ENCODE measurements at places on chromosomes 2 and 18.

DNA sequence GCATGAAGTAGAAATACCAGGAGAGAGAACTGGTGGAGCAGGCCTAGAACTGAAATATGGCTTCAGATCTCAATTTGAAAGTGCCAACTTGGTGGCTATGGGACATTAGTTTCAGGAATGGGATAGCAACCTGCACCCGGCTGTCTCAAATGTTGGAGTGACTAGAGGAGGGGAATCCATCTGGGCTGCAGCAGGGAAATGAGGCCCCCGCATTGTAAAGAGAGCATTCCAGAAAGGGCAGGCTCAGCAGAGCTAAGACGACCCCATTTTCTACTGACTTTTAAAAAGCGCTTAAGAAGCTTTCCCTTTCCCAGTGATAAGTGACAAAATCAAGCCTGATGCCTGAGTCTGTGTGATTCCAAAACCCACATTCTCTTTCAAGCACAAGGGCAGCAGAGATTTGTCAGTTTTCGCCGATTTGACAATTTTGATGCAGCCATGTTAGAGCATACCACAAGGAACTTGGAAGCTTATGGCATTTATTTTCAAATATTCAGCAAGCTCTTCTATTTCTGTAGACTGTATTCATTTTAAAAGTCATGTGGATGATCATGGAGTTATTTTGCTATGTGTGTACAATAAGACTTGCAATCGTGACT lies 119.8 kb upstream of the ARHGAP28 start:
- no peak for DNase-seq

DNA sequence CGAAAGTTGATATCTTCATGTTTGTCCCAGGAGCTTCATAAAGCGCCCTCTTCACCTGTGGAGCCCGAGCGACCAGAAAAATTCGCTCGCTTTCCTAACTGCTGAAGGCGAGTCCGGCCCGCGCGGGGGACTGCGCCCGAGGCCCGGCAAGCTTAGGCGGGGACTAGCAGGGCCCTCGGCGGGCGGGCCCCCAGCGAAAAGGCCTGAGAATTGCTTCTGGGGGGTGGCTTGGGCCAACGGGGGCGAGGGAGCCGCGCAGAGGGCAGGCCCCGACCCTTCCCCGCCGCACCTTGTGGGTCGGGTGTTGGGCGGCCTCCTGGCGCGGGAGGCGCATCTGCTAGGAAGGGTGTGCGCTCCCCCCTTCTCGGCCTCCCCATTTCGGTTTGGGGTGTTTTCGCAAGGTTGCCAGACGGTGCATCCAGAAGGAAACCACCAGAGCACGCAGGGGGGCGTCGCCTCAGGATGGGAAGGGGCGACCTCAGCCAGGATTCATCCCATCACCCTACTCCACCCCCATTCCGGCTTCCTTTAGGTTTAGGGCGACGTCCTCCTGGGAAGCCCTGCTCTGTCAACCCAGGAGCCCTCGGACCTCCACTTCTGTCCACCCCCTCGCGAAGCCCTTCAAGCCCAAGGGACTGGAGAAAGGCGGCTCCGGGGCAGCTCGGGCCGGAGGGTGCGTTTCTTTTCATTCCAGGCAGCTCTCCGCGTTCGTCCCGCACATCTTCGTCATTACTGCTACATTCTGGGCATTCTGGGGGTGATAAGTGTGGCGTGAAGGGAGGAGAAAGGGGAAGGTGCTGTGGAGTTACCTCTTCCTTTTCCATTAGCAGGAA lies 9.1 kb downstream of the SP9 start:
- DNase-seq, result no peak

DNA sequence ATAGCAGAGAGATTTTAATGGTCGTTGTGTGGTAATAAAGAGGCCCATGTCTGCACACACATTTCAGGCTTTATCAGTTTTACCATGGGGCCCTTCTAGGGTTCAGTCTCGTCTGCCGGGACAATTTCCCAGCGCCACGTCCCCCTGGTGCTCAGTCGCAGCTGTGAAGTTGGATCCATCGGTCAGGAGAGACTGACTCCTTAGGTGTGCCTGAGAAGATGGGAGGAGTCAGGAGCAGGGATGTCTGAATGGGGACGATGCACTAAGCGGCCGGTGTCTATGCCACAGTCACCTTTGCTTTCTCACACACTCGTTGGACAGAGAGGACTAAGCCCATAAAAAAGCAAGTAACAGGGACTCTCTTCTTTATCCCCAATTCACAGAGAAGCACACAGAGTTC lies 71.4 kb downstream of the TWIST2 start:
- DNase-seq, result no peak

GRCh38 chr2:45960057-45960863 lies 308.8 kb downstream of the PRKCE start:
- no peak for DNase-seq

DNA sequence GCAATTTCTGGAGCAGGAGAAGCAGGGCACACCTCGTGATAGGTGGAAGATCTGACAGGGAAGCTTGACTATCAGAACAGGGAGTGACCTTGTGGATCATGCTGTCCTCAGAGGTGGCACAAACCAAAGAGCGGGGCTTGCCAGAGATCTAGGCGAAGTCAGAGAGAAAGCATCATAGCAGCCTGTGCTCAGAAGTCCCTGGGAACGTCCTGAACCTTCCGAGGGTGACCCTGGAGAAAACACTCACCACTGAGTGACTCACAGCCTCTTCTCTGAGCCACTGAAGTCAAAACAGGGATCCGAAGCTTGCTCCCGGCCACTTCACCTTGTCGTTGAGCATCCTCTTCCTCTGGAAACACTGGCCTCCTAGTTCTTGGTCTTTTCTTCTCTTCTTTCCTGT lies 56.7 kb downstream of the IL1R2 start:
- no peak for DNase-seq
